ENCODE measurements at places on chromosomes 5 and 9.

- no peak for DNase-seq
These were observed 1.2 kb downstream of the AK8 start for GRCh38 chr9:132876849-132877248.

GRCh38 chr5:73823508-73823925, 197.5 kb downstream of the ARHGEF28 start:
- DNase-seq, result no peak

- no peak for DNase-seq
These were observed 50.4 kb downstream of the PPIC start for GRCh38 chr5:122985954-122986721.

DNA sequence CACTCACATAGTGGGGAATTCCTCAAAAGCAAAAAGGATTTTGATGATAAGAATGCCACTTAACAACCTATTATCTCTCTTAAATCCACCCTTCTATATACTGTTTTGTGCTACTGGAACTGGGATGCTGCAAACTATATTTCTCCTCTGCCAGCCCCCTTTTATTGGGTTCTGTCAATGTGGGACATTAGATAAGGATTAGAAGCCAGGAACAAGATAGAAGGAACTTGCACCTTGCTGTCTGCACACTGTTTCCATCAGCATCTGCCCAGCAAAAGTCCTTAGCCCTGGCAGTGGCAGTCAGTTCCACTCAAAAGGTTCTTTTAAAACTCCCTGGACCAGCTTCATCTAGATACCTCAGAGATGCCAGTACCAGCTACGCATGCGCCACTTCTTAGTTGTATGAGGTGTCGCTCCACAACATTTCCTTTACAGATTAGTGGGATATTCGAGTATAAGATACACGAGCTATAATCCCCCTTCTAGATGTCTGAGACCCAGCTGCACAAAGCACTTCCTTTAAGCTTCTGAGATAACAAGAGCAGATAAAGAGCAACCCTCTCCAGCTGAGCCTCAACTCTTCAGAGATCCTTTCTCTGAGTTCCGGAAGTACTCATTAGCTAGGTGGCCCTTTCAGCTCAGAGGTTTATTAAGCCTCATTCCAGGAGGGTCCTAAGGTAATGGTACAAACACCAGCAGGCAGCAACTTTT, 45.3 kb downstream of the CERT1 start:
- no peak for DNase-seq

- DNase-seq, result no peak
These were observed 558.5 kb downstream of the EFNA5 start for GRCh38 chr5:107112216-107112615.

DNA sequence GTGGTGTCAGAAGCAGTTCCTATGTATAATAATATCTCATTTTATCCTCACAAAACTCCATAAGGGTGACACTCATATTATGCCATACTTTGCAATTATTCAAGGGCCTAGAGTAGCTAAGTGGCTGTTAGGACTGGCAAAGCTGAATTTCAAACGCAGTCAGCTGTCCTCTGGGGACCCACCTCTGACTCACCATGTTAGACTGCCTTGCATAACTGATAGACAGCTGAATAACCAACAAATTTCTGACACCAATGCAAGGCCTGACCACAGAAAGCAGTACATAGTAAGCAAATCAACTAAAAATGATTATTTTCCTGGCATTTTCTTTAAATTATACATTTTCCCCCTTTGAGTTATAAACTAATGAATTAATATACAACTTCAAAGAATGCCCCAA, 251.6 kb upstream of the PTGER4 start:
- no peak for DNase-seq

GRCh38 chr9:126097679-126098078, 228.9 kb upstream of the MVB12B start:
- DNase-seq, result no peak

DNA sequence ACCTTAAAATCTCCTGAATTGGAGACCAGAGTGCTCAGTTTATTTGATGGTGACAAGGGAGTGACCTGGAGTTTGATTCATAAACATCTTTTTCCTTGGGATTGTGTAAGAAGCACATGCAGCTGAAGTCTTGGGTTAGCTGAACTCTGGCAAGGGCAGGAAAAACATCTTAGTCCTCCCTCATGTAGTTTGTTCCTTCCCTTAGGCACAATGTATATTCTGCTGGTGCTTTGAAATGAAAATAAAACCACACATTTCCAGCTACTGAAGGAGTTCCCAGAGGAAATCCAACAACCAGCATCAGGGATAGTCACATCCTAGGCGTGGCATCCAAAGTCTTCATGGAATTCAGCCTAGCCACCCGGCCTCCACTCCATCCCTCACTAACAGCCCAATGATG, 95.2 kb upstream of the PAPPA start:
- DNase-seq, result no peak

DNA sequence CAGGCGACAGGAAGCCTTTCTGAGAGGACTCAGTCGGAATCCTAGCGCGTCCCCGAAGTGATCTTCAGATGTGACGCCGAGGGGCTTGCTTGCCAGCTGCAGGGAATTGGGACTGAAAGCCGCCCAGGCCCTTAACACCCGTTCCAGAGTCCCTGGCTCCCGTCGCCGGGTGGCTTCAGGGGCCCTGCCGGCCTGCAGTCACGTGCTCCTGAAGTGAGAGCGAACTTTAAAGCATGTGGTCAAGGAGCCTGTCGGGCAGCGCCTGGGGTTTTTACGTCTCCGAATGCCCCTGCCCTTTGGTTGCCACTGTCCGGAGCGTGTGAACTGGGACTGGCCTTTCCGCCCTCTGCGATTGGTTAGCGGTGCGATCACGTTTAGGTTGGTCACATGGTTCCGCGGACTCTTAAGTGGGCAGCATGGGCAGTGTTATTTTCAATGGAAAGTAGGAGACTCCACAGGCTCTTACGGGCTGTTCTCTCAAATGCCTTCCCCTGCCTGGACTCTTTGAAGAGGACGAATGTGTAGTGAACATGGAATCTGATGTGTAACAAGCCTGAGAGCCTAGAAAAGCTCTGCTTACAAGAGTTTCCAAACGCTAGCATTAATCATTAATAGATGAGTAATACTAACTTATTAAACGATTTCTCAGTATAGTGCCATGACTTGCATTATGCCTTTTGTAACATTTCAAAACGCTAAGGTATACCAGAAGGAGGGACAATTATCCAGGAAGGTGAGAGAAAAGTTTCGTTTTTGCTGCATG, 1.9 kb downstream of the VLDLR start:
- DNase-seq, result no peak

DNA sequence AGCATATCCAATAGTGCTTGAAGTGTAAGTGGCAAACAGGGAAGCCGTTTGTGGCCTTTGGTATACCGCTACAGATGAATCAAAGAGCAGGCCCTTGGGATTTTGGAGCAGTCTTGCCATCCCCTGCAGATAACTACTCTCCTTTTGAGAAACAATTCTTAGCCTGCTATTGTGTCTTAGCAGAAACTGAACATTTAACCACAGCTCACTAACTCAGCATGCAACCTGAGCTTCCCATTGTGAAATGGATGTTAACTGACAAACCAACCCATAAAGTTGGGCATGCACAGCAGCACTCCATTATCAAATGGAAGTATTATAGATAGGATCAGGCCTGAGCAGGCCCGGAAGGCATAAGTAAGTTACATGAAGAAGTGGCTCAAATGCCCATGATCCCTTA, 315.3 kb upstream of the PTGER4 start:
- DNase-seq, result no peak

DNA sequence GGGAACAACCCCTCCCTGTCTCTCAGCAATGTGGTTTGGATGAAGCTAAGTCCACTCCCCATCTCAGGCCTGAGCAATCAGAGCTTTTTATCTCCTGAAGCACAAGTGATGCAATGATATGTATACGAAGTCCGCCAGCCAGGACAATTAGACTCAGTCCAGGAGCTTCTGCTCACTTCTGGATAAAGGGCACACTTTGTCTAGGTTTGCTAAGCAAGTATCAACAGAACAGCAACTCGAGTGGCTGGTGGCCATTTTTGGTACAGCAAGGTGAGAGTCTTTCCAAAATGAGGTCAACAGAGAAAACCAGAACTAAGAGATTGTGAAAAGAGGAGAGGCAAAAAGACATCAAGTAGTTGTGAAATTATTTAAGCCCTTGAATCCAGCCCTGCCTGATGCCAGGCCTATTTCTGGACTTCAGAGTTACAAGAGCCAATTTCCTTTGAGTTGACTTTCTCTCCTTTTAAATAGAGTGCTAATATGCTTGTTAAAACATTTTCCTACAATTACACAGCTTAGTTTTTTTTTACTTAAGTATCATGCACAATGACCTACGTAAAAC, 8.2 kb downstream of the NDUFA8 start:
- DNase-seq, result no peak

GRCh38 chr9:108254236-108254635, 601.5 kb downstream of the ACTL7B start:
- no peak for DNase-seq

DNA sequence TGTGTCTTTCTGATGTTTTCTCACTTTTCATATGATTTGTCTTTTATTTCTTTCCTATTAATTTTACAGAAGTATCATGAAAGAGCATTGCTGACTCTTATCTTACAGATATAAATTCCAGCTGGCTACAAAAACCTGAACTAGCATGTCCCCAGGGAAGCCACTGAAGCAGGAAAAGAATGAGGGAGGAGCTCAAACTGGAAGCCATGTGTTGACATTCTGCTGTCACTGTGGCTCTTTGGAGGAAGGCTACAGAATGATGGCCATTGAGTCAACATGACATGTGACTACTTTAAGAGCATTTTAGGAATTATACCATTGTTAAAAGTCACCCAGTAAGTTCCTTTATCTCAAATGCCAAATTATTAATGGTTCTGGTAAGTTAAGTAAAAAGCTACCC, 638.3 kb upstream of the DMAC1 start:
- no peak for DNase-seq

- no peak for DNase-seq
These were observed 1.8 kb downstream of the HSPB3 start for GRCh38 chr5:54457094-54457862.

GRCh38 chr5:145941448-145942130, 5.2 kb downstream of the SH3RF2 start:
- no peak for DNase-seq

DNA sequence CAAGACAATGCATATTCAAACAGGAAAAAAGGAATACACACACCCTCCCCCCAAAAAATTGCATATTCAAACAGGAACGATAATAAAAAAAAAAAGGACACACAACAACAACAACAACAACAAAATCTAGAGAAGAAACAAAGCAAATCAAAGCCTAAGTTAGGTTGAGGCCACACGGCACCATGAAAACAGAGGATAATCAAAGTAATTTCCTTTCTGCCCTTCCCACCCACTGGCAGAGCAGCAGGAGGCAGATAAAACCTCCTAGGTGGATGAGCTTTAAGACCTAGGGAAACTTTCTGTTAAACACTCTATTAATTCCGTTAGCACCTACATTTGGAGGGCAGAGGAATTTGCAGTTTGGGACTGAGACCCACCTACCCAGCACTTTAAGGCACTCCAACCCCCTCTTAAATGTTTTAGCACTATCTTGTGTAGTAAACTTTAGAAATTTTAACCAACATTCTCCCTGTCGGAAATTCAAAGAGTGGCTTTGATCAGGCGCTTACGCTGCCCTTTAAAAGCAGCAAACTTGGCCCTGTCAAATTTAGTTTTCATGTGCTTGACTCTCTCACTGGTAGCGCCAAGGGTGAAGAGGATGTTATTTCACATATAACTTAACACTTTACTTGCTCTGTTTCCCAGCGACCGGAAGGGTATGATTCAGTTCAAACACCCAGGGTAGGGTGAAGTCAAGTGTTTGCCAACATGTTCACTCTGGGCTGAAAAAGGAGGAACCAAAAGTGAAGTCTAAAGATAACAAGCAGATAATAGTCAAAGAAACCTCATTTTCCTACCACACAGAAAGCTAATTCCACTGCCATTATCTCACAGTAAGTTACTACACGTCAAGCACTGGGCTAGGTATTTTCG, 9.2 kb downstream of the ENC1 start:
- no peak for DNase-seq

- no peak for DNase-seq
These were observed 97.8 kb downstream of the C5orf15 start for GRCh38 chr5:133870661-133871060.

DNA sequence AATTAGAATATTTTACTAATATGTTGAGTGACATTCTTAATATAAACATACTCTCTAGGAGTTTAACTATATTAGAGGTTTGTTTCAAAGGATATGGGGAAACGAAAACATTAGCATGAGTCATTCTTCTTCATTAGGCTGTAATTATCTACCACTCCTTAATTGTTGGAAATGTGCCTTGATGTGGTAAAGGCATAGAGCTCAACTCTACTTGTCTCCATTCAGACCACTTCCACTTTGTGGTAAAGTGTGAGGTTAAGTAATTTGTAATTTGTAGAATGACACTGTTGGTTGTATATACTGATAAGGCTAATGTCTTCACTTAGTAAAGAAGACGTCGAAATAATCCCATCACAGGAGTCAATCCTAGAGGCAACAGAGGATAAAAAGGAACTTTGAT, 58.1 kb downstream of the HAPLN1 start:
- no peak for DNase-seq

GRCh38 chr5:78495800-78496199, 135.4 kb downstream of the SCAMP1 start:
- DNase-seq, result no peak

- no peak for DNase-seq
These were observed 51.2 kb downstream of the SLC1A3 start for GRCh38 chr5:36657563-36657995.

DNA sequence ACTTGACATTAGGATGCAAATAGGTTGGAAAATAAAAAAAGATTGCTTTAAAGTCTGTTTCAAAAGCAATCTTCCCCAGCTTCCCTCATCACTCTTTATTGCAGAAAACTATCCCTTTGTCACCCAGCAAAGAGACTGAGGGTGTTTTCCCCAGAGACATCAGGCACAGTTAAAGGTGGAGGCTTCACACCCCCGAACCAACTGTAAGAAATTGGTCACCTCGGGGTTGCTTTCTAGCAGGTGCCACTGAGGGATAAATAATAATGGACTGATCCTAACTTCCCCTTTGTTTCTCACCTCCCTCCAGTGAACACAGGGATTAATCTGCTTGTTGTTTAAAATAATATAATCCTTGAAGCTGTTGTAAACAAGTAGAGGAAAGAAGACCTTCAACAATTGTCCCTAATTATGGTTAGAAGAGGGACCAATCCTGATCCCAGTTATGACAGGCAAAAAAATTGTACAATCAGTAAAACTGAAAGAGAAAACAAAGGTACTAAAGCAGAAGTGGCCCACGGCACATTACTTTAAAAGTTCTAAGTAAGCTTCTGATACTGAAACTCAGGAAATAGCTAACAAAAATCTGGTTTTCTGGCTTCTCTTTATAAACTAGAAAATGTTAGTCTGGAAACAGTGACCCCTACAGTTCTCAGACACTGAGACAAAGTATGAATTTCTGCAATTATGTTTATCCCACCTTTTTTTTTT, 6.6 kb upstream of the PCSK1 start:
- no peak for DNase-seq

Data from stimulated activated CD4-positive, alpha-beta T cell treated with anti-CD3 and anti-CD28 coated beads, Interleukin-1b, Interleukin-23, amount 100 ng/mL, for 48 hours (primary cell).